ENCODE measurements at places on chromosomes 7 and 10. TPM values are rescaled to one million over a fixed set of nuclear protein-coding genes. Genes with fewer than 3 reads are reported as not detected.

Gene NET1
- 14.7 TPM for total RNA-seq

Gene TEX36
- total RNA-seq = not detected

Gene RBP3
- not detected for total RNA-seq

Gene AOAH
- total RNA-seq = 4.0 TPM

Gene CPEB3
- 9.9 TPM for total RNA-seq

DNA sequence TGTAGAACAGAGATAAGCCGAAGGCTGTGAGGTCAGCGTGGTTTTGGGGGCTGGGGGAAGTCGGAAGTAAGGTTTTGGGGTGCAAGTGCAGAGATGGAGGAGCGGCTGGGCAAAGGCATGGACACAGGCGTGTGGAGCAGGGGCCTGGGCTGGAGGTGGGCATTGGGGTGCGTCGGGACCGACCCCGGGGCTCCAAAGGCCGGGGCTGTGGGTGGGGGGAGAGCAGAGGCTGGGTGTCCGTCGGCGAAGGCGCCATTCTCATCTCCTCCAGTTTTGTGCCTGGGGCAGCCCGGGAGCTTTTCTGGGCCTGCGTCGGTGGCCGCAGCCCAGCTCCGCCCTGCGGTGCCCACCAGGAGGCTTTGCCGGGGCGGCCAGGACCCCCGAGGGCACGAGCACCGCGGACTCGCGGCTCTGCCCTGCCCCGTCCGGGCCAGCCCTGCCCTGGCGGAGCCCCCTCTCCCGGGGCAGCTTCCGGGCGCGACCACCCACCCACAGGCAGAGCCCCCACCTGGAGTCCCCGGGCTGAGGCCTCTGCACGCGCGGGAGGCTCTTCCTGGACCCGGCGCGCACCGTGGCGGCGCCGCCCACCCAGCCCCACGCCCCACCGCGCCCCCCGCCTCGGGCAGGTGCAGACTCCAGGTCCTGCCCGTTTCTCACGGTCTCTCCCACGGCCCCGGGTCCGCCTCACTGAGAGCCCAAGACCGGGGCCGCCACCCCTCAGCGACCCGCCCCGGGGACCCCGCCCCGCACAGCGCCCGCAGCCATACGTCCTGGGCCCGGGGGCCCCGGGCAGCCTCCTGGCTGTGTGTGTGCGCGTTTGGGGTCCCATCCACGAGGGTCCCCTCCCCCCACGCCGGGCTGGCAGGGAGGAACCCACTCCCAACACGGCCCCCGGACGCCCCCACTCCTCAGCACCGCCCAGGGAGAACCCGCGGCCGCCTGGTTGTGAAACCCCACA lies 7.7 kb upstream of the SCART1 start:
- DNase-seq = no peak
- H3K4me1 ChIP-seq = no peaks in the 10 kb centered on the region
- H3K27me3 ChIP-seq = no peaks in the 10 kb centered on the region
- H3K27ac ChIP-seq = no peak overlapping the region

GRCh38 chr7:55148571-55148970 lies 129.8 kb downstream of the EGFR start:
- H3K36me3 ChIP-seq = no peaks in the 10 kb centered on the region
- no peaks in the 10 kb centered on the region for H3K4me1 ChIP-seq
- H3K27me3 ChIP-seq = no peaks in the 10 kb centered on the region
- H3K4me3 ChIP-seq = no peak overlapping the region

DNA sequence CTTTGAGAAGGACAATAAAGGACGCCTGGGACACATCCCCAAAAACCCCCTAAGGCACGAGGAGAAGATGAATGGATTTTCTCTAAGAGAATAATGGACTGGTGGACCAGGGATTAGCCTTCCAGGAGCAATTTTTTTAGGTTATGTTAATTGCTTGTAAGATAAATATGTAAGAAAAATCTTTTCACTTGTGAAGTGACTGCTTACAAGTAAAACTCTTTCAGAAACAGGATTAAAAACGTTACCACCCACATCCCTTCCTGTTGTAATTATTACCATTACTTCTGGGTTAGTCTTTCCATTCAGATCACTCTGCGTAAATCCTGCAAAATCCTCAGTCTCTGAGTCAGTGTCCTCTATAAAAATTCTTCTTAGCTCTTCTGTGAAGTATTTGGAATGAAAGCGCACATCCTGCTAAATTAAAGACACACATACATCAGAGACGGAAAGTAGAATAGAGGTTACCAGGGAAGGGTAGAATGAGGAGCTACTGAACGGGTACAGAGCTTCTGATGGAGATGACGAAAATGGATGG lies 34.3 kb downstream of the CDCA7L start:
- H3K27me3 ChIP-seq = no peaks in the 10 kb centered on the region
- DNase-seq = no peak
- peaks cover 5% of the 10 kb centered on the region for H3K4me1 ChIP-seq
- no peaks in the 10 kb centered on the region for H3K36me3 ChIP-seq
- H3K4me3 ChIP-seq = no peak overlapping the region

- peak overlapping the region; percentile 58 for H3K27ac ChIP-seq
- no peaks in the 10 kb centered on the region for H3K36me3 ChIP-seq
- H3K4me3 ChIP-seq = no peak overlapping the region
These were observed 229.7 kb upstream of the ZNF32 start for GRCh38 chr10:43878386-43878785.

DNA sequence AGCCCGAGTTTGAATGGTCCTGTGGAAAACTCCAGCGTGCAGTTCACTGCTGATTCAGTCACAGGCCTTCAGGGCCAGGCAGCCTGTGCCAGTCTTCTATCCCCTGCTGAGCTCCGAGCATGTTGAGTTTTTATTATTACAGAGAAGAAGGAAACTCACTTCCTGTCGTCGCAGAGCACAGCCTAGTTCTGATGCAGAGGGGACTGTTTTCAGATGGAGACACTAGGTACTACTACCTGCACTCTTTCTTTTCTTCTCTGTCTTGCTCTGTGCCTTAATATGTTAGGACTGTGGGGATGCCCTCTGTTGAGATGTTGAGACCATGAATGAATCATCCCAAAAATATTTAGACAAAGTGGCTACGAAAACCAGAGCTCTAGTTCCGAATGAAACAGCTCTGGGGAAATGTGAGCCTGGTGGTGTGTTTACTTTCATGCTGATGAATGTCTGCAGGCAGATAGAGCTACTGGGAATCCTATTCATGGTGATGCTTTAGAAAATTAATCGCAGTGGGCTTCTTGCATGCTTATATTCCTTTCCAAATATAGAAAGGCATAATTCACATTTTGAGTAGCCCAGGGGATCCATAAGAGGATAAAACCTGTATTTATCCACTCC lies 29.6 kb downstream of the CASP7 start:
- no peak for DNase-seq
- no peaks in the 10 kb centered on the region for H3K36me3 ChIP-seq
- H3K27me3 ChIP-seq = no peaks in the 10 kb centered on the region
